Omental fat pad (tissue), 4 donors: ENCODE measurements at places on chromosomes 6 and 20. TPM values are rescaled to one million over a fixed set of nuclear protein-coding genes. Genes with fewer than 3 reads are reported as not detected.
A peak's percentile ranks its signal among the peaks of the same experiment; 100 is the strongest.

PXMP4 gene
- 3.8 TPM for total RNA-seq

GRCh38 chr6:46849361-46849690 is 56.1 kb downstream of the MEP1A start:
- no peak for DNase-seq

DNA sequence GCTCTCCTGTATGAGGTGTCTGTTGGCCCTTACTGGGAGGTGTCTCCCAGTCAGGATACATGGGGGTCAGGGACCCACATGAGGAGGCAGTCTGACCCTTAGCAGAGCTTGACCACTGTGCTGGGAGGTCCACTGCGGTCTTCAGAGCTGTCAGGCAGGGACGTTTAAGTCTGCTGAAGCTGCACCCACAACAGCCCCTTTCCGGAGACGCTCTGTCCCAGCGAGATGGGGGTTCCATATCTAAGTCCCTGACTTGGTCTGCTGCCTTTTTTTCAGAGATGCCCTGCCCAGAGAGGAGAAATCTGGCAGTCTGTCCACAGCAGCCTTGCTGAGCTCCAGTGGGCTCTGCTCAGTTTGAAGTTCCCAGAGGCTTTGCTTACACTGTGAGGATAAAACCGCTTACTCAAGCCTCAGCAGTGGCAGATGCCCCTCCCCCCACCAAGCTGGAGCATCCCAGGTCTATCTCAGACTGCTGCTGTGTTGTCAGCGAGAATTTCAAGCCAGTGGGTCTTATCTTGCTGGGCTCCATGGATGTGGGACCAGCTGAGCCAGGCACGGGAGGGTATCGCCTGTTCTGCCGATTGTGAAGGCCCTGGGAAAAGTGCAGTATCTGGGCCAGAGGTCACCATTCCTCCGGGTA is 36.3 kb upstream of the IBTK start:
- DNase-seq = no peak

FOXA2 gene
- 0.19 TPM for total RNA-seq

- no peak for DNase-seq
Observed at GRCh38 chr20:38979842-38980241, 17.7 kb downstream of the DHX35 start.

- no peak for DNase-seq
Observed at GRCh38 chr6:69835414-69836179, 30.8 kb upstream of the COL19A1 start.

ULBP3 gene
- total RNA-seq = 1.8 TPM

SLC22A23 gene
- 12.4 TPM for total RNA-seq

AMD1 gene
- total RNA-seq = 229 TPM

FABP7 gene
- not detected for total RNA-seq

GRCh38 chr20:57429580-57430200 is 38.5 kb downstream of the RBM38 start:
- no peak for DNase-seq

GRCh38 chr6:141313986-141314385 is 818.7 kb upstream of the GJE1 start:
- no peak for DNase-seq

AKIRIN2 gene
- total RNA-seq = 28.9 TPM

- DNase-seq = no peak
Observed at GRCh38 chr6:130913120-130913519, 85.9 kb downstream of the SMLR1 start.

DNA sequence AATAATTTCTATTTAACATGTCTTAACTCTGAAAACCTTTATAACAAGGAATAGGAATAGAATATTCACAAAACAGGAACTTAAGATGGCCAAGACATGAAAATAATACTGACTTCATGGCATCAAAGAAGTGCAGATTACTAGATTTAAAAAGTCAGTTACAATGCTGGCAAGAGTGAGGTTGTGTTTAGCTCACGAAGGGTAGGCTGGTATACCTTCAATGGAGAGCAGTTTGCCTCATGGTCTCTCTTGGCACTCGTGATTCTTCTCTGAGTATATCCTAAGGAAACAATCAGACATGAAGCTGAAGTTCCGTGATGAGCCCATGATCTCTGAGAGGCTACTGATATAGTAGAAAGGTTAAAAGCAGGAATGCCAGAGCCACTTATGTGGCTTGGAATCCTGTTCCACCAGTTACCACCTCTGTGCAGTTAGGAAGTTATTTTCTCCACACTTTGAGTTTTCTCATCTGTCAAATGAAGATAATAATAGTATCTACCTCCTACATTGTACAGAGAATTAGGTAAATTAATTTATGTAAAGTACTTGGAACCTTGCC is 7.2 kb downstream of the NCOA7 start:
- no peak for DNase-seq

- DNase-seq = no peak
Observed at GRCh38 chr20:25549172-25549773, 36.1 kb downstream of the NINL start.

PPIL1 gene
- total RNA-seq = 31.6 TPM

ASIP gene
- not detected for total RNA-seq

- DNase-seq = no peak
Observed at GRCh38 chr6:4564801-4565271, 211.4 kb upstream of the CDYL start.

BNIP5 gene
- not detected for total RNA-seq

DNA sequence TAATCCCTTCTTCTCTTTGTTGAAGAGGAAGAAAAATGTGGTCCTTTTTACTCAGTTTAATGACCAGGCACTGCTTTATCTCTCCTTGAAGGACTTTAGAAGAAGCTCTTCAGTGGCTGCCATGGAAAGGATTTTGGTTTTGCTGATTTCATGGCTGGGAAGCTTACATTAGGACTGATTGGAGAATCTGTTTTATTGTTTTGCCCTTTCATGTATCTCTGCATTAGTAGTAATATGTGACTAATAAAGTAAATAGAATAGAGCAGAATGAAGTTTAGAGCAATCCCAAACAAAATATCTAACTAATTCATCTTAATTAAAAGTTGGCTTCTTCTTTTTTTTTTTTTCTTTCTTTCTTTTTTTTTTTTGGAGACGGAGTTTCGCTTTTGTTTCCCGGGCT is 502.9 kb downstream of the HAO1 start:
- DNase-seq = no peak

DNA sequence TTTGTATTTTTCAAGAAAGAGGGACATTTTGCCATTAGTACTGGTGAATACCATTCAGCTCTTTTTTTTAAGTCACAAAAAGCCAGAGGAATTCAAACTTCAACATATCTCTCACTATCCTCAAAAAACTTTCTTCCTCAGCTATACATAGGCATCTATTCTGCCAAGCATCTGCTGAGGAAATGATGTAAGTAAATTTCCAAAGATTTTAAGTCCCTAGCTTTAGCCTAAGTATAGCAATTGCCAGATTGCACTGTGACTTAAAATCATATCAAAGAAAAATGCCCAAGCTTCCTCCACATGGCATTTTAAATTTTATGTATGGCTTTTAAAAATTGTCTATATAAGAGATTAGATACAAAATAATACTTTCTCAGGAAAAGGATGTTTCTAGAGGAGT is 237.4 kb downstream of the EYS start:
- DNase-seq = no peak

DNA sequence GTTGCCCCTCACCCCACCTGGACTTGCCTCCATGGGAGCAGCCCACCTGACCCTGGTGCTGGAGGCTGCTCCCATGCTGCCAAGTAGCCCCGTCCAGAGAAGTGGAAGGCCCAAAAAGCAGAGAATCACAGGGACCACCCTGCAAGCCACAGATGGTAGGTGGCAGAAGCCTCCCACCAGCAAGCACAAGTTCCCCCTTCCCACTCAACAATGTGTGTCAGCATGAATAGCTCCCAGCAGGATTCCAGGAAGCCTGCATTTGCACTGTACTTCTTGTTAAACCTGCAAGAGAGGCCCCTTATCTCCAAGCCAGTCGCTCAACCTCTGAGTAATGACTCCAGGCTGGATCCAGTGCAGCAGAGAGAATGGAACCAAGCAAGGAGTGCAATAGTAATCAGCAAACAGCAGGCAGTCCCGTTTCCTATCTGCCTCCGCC is 180.8 kb upstream of the CST7 start:
- DNase-seq = no peak

DNA sequence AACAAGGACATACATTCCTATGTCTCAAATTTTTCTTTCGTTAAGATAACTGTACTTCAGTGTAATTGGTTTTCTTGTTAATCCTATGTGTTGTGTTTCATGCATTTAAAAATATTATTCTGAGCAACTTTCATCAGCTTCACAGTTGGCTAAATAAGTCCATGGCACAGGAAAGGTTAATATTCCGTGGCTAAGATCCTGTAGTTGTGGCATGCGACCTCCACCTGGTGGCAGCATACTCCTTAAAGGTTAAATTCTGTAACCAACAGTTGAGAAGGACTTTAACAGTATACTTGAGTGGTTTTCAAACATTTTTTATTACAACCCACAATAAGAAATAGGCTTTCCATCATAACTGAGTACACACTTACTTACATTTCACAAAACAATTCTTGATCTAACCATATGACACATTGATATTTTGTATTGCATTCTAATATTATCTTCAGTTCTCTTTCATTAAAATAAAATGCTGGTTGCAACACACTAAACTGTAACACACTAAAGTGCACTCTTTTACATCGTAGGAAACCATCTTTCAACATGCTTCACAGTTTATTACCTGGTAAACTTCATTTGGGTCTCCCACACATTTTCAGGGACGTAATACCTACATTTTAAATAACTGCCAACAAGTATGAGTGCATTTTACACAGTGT is 118.3 kb downstream of the SLX4IP start:
- peak; percentile 35 for DNase-seq

GRCh38 chr6:67766057-67766456 is 869.0 kb upstream of the ADGRB3 start:
- no peak for DNase-seq

KCNQ5 gene
- total RNA-seq = not detected

GRCh38 chr6:53494076-53494475 is 50.8 kb downstream of the GCLC start:
- DNase-seq = no peak

GRCh38 chr6:87099472-87099871 is 4.6 kb upstream of the CGA start:
- no peak for DNase-seq

DNA sequence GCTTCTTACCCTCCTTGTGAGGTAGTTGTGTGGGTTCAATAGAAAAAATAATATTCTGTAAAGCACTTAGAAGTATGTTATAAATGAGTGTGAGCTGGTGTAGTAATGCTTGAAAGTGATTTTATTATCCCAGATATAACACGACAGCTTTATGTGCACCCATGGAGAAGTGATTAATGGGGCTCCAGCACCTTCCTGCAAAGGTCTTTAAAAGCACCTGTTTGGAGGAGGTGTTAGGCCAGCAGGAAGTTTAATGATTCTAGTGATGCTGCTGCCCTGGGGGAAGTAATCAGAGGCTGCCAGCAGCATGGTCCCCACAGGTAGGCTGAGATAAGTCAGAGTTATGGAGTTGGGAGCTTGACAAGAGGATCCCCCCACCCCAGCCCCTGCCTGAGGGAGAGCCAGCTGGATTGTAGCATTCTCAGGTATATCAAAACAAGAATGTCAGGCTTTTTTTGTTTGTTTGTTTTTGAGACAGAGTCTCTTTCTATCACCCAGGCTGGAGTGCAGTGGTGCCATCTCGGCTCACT is 166.3 kb downstream of the PHACTR1 start:
- no peak for DNase-seq

- DNase-seq = no peak
Observed at GRCh38 chr20:23198815-23199214, 112.7 kb upstream of the CD93 start.

DNA sequence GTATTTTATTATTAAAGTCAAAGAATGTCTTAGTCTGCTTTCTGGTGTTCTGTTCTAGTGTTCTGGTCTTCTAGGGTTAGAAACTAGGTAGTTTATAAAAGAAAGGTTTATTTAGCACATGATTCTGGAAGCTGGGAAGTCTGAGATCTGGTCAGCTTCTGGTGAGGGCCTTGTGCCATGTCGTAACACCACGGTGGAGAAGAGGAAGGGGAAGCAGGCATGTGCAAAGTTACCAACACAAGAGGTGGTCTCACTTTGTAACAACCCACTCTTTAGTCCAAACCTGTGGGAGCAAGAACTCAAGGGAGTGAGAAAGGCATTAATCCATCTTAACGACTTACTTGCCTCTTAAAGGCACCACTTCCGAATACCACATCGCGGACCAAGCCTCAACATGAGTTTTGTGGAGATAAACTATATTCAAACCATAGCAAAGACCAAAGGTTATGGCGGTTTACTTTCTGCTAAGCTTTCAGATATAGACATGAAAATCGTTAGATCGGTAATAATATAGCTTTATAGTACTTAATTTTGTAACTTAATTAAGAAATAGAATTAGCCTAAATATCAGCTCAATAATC is 99.4 kb downstream of the NCOA3 start:
- no peak for DNase-seq

ZNF165 gene
- total RNA-seq = not detected

DEFB127 gene
- total RNA-seq = not detected

- peak; percentile 57 for DNase-seq
Observed at GRCh38 chr6:77457720-77458349, 5.5 kb downstream of the HTR1B start.

SEL1L2 gene
- total RNA-seq = not detected

DNA sequence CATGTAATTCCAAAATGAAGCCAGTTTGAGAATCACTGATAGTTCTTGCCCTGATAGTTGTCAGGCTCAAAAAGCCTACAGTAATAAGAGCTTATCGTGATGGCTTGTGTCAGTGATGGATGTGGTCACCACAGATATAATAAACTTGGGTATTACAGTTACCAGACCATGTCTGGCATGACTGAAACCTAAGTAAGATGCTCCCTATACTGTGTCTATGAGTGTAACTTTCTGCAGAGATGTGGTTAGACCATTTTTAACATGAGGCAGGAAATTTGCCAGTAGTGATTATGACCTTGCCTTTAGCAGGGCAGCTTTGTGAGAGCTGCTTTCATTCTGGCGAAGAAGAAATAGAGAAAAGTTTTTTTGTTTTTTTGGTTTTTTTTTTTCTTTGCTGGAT is 90.2 kb downstream of the ANKS1A start:
- DNase-seq = no peak

DNA sequence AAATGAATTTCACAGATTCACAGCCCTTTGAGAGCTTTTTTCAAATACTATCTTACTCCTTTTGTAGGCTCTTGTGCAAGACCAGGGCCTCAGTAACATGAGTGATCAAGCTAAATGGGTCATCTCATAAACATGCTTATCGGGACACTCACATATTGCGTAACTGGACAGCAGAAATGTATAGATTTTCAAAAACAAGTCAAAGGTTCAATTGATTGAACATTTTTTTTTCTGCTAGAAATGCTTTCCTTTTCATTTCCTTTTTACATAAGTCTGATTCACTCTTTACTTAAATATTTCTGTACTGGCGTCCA is 8.7 kb upstream of the SALL4 start:
- DNase-seq = no peak
